OCI-M1 (cell line): ENCODE measurements at places on chromosomes 3 and 15.

DNA sequence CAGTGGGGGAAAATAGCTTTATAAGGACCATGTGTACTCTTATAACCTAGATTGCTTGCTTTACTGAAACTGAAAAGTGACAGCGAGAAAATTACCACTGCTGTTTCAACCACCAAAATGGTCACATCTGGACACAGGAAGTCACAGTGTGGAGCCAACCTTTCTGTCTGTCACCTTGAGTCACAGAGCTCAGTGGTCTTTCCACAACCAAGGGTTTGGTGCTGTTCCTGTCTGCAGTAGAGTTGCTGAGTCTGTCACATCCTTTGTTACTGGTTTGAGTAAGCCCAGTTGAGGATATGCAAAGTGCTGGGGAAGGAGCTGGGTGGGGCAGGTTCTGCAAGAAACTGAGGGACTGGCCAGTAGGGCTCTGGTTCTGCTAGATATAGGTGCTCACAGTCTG is 139.1 kb upstream of the EIF1B start:
- DNase-seq: peak; percentile 20

DNA sequence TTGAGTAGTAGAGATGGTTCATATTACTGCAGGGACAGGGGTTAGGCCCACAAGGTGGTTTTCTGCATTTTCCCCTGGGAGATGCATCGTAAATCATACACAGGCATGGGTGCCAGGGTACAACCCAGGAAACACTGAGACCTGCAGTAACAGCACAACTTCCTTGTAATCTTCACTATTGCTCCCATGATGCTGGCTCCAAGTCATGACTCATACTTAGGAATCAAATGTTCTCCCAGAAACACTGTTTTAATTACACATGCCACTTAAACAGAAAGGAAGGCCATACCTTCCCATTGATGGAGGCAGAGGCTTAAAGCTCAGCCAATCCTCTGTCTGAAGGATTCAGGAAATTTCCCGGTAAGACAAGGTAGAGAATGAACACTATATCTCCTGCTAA is 106.5 kb downstream of the ERC2 start:
- no peak for DNase-seq

DNA sequence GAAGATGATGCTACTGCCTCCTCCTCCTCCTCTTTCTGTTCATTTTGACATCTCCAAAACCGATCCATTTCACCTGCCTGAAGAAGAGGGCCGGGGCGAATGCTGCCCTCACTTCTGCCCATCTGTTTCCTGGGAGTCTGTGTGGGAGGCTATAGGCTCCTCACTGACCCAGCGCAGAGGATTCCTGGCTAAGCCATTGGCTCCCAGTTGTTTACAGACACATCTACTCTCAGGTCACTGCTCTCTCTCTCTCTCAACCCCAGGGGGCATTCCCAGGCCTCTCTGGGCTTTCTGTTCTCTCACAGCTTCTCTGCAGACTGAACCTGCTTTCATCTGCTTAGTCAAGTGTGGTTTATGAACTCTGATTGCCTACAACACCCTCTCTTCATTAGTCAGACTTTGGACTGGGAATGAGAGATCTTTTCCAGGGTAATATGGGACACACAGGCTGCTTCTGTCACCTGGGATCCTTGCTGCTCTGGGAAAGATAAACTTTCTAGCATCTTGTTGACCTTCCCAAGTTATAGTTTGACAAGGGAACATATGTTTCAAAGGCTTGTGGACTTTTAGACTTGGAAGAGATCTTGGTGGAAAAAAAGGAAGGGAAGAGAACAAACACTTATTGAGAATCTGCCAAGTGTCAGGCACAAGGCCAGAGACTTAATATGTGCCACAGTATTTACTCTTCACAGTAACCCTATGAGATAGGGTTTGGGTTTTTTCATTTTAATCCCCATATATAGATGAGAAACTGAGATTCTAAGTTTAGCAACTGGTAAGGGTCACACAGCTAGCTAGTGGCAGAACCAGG is 30.2 kb upstream of the USP3 start:
- DNase-seq: no peak

GRCh38 chr3:55481744-55482495 is 5.2 kb downstream of the WNT5A start:
- no peak for DNase-seq

DNA sequence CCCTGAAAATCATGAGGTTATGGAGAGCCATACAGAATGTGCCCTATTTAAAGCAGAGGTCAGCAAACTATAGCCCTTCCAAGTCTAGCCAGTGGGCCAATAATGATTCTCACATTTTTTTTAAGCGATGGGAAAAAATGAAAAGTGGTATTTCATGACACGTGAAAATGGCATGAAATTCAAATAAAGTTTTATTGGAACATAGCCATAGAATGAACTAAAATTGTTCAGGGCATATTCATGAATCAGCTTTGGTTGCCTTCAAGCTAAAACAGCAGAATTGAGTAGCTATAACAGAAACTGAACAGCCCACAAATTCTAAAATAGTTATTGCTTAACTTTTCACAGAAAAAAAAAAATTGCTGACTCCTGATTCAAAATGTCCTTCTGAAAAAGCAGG is 104.5 kb downstream of the TFG start:
- DNase-seq: no peak

GRCh38 chr15:70053001-70053715 is 44.6 kb downstream of the TLE3 start:
- DNase-seq: no peak

GRCh38 chr15:67349634-67350033 is 95.0 kb downstream of the IQCH start:
- DNase-seq: no peak
